Vagina (tissue), 2 donors: ENCODE measurements at places on chromosomes 4 and X.

DNA sequence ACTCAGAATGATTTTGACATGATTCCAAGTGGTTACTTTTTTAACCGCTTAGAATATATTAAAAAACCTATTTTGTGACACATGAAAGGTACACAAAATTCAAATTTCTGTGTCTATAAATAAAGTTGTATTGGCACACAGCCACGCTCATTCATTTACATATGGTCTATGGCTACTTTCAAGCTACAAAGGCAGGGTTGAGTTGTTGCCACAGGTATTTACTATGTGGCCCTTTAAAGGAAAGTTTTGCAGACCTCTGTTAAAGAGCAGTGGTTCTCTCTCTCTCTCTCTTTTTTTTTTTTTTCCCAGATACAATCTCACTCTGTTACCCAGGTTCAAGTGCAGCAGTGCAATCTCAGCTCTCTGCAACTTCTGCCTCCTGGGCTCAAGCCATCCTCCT lies 23.0 kb downstream of the GPM6B start:
- H3K27me3 ChIP-seq = no peaks in the 10 kb centered on the region
- H3K4me1 ChIP-seq = no peaks in the 10 kb centered on the region
- DNase-seq = no peak
- H3K36me3 ChIP-seq = no peaks in the 10 kb centered on the region
- no peak overlapping the region for H3K27ac ChIP-seq

- no peak overlapping the region for H3K4me3 ChIP-seq
- DNase-seq = no peak
- H3K27ac ChIP-seq = no peak overlapping the region
- no peaks in the 10 kb centered on the region for H3K27me3 ChIP-seq
Measured at GRCh38 chr4:69668680-69669079, 15.6 kb upstream of the UGT2A1 start.

DNA sequence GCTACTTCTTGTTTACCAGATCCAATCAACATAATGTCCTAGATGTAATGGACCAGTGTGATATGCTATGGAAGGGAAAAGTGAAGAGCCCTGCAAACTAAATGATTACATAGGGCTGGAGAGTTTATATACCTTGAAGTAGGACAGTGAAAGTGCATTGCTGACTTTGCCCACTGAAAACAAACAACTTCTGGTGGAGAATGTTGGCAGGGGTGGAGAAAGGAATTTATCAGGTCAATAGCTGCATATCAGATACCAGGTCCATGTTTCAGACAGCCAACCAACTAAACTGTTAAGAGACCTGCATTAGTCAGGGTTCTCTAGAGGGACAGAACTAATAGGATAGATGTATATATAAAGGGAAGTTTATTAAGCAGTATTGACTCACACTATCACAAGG lies 82.4 kb downstream of the DCUN1D4 start:
- no peak for DNase-seq
- H3K36me3 ChIP-seq = no peaks in the 10 kb centered on the region
- no peak overlapping the region for H3K27ac ChIP-seq
- H3K27me3 ChIP-seq = no peaks in the 10 kb centered on the region

DNA sequence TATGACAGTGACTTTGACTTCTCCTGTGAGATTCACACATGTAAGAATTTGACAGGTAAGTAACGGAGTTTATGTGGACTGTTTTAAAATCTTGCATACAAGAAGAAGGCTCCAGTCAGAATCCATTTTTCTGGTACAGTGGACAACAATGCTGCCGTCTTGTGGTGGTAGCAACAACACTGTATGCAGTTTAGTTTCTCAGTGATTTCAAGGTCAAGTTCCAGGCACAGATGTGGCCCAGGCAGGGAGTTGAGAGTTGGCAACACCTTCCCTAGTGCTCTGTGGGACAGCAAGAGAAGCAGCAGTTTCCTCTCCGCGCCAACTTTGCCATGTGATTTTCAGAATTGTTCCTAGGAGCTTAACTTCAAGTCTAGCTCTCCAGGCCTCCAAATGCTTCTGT lies 56.0 kb upstream of the STPG2 start:
- DNase-seq = no peak
- H3K27me3 ChIP-seq = no peaks in the 10 kb centered on the region
- no peak overlapping the region for H3K4me3 ChIP-seq

DNA sequence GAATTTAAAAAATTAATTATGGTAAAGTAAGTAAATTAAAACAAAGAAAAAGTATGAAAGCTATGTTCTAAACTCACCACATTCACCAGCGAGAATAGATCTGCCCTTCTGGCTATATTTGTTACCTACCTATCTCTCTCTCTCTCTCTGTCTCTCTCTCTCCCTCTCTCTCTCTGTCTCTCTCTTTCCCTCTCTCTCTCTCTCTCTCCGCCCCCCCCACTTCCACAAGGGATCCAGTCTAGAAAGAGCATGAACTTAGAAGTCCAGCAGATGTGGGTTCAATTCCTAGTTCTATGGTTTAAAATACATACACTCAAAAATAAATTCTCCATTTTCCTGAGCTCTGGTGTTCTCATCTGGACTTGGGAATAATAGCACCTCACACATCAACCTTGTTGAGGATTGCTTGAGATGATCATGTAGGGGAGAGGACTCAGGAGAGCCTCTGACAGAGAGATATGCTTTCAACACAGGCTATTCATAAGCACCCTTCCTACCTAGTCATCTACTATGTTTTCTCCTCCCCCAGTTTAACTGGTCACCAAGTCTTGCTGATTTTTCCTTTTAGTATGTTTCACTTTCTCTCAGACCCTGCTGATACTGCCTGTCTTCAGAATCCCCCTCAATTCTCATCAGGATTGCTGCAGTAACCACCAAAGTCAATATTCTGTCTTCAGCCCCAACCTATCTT lies 64.7 kb downstream of the SLC7A11 start:
- DNase-seq = no peak
- no peaks in the 10 kb centered on the region for H3K4me1 ChIP-seq
- no peak overlapping the region for H3K27ac ChIP-seq
- H3K36me3 ChIP-seq = no peaks in the 10 kb centered on the region
- no peaks in the 10 kb centered on the region for H3K27me3 ChIP-seq

DNA sequence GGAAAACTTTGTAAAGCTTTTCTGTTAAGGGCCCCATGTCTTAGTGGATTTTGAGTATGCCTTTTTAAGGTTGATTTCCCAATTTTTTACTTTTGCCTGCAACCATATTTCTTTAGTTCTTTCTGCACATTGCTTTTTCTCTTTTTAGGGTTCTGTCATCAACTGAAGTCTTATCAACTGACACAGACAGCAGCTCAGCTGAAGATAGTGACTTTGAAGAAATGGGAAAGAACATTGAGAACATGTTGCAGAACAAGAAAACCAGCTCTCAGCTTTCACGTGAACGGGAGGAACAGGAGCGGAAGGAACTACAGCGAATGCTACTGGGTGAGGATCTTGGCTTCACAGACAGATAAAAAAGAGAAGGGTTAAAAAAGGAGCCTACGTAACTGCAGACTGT lies 27.8 kb downstream of the TAF1 start:
- no peak for DNase-seq
- H3K27ac ChIP-seq = no peak overlapping the region
- H3K36me3 ChIP-seq = no peaks in the 10 kb centered on the region
- no peaks in the 10 kb centered on the region for H3K27me3 ChIP-seq
- no peak overlapping the region for H3K4me3 ChIP-seq
- H3K4me1 ChIP-seq = no peaks in the 10 kb centered on the region

DNA sequence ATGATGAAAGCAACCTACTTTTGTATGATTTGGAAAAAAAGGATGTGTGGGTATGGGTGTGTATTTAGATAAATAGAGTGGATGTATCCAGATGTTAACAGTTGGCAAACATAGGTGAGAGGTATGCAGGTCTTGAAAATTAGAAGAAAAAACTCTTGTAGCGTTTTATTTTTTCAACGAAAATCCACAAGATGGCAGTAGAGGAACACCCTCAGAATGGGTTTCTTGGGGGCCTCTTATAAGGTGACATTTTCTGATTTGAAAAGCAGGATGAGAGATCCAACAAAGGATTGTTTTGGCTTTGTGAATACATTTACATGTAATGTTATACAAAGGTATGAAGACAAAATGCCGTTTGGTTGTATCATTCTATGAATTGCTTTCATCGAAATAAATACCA lies 68.3 kb downstream of the FMR1NB start:
- H3K27ac ChIP-seq = no peak overlapping the region
- H3K36me3 ChIP-seq = no peaks in the 10 kb centered on the region
- H3K27me3 ChIP-seq = no peaks in the 10 kb centered on the region
- no peak for DNase-seq

DNA sequence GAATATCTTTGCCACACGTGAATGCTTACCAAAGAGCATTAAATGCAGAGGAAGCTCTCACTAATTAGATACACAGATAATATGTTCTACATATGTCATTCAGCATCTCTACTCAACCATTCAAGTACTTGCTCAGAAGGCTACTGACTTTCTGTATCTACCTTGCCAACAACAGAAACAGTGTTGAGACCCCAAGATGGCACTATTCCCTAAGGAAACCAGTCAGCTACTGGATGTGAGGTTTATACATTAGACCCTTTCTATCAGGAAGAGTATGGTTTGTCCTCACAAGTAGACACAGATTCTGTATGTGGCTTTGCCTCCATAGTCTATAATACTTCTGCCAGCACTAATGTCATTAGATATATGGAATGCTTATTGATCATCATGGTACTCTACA lies 443.9 kb upstream of the INTU start:
- no peaks in the 10 kb centered on the region for H3K27me3 ChIP-seq
- no peaks in the 10 kb centered on the region for H3K36me3 ChIP-seq
- no peaks in the 10 kb centered on the region for H3K4me1 ChIP-seq
- no peak overlapping the region for H3K27ac ChIP-seq
- H3K4me3 ChIP-seq = no peak overlapping the region

DNA sequence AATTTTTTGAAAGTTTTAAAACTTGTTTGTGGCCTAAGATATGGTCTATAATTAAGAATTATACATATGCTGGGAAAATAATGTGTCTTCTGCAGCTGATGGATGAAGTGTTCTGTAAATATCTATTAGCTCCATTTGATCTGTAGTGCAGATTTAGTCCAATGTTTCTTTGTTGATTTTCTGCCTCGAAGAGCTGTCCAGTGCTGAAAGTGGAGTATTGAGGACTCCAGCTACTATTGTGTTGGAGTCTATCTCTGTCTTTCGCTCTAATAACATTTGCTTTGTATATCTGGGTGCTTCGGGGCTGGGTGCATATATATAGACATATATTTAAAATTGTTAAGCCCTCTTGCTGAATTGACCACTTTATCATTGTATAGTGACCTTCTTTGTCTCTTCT lies 2127.3 kb downstream of the PCDH7 start:
- no peaks in the 10 kb centered on the region for H3K27me3 ChIP-seq
- no peak overlapping the region for H3K4me3 ChIP-seq
- no peaks in the 10 kb centered on the region for H3K4me1 ChIP-seq
- no peak overlapping the region for H3K27ac ChIP-seq

- no peak overlapping the region for H3K4me3 ChIP-seq
- no peak for DNase-seq
- H3K27me3 ChIP-seq = no peaks in the 10 kb centered on the region
- H3K36me3 ChIP-seq = no peaks in the 10 kb centered on the region
- peaks cover 24% of the 10 kb centered on the region for H3K4me1 ChIP-seq
Measured at GRCh38 chr4:7843831-7844593, 95.6 kb downstream of the AFAP1 start.

- peaks cover 10% of the 10 kb centered on the region for H3K4me1 ChIP-seq
- H3K27me3 ChIP-seq = no peaks in the 10 kb centered on the region
- no peak overlapping the region for H3K27ac ChIP-seq
- H3K4me3 ChIP-seq = no peak overlapping the region
- no peak for DNase-seq
Measured at GRCh38 chr4:48195374-48195773, 61.3 kb upstream of the TXK start.
